ENCODE measurements at places on chromosomes 6 and 20. TPM values are rescaled to one million over a fixed set of nuclear protein-coding genes. Genes with fewer than 3 reads are reported as not detected.

GRCh38 chr6:20921578-20921977 lies 387.3 kb downstream of the CDKAL1 start:
- no peaks in the 10 kb centered on the region for H3K4me1 ChIP-seq
- H3K36me3 ChIP-seq, result no peaks in the 10 kb centered on the region
- H3K27me3 ChIP-seq, result no peaks in the 10 kb centered on the region
- H3K27ac ChIP-seq, result no peak overlapping the region
- DNase-seq, result no peak

DNA sequence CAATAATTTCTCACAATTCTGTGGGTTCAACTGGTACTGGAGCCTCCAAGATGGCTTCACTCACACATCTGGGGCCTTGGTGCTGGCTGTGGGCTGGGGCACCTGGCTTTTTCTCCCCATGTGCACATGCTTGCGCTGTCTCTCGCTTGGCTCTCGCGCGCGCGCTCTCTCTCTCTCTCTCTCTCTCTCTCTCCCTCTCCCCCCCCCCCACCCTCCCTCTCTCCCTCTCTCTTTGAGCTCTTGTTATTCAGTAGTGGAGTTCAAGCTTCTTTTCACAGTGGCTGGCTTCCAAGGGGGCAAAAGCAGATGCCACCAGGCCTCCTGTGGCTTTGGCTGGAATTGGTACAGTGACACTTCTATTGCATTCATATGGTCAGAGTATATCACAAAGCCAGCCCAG lies 10.8 kb upstream of the TBCC start:
- no peak for DNase-seq
- no peak overlapping the region for H3K4me3 ChIP-seq
- no peaks in the 10 kb centered on the region for H3K36me3 ChIP-seq
- H3K27me3 ChIP-seq, result no peaks in the 10 kb centered on the region
- H3K4me1 ChIP-seq, result no peaks in the 10 kb centered on the region

The TPBG gene
- 10.0 TPM for total RNA-seq

DNA sequence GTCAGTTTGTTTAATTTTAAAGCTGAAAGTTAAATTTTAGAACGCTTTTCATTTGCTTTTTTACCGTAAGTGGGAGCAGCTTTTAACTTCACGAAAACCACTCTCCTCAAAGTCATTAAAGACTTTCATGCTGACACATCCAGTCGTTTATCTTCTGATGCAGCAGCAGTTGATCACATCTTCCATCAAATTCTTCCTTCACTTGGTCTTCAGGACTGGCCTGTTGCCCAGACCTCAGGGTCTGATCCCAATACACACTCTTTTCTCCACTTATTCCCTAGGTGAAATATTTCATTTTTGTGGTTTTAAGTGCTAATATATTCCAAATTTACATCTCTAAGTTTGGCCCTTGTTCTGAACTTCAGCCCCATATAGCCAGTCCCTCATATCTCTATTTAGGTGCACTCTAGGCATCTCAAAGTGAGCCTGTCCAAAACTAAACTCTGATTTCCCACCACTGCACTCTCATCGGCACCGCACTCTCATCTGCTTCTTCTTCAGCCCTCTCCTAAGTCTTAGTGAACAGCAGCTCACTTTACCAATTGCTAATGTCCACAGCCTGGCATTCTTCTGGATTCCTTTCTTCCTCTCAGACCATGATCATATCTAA lies 20.4 kb downstream of the AFDN start:
- H3K36me3 ChIP-seq, result no peaks in the 10 kb centered on the region
- H3K27ac ChIP-seq, result no peak overlapping the region
- no peak for DNase-seq
- H3K4me1 ChIP-seq, result peaks cover 36% of the 10 kb centered on the region

The HLA-DQB1 gene
- total RNA-seq, result 34.9 TPM

The BANF2 gene
- not detected for total RNA-seq

The DDR1 gene
- 18.0 TPM for total RNA-seq

The BPIFB1 gene
- total RNA-seq, result not detected

DNA sequence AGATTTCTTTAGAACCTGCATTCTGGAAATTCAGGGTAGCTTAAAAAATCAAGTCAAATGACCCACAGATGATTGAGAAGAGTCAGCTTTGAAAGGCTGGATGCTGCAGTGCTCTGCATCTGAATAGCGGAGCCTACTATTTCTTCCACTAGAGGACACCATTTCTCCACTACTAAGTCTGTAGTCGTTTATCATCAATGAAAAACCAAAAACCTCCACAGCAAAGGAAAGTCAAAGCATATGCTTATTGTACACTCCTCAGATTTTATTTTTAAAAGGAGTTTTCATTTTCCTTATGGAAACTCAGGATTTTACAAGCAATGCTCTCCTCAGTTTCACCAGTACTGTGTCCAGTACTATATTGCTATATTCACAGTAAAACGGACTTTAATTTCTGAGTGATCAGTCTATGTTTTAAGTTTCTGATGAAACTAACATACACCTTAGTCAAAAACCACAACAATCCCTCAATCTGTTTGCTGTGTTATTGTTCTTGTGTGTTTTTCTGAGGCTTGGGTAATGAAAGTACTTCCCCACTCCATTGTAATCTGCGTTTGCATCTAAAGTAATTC lies 50.5 kb upstream of the ENPP5 start:
- no peak for DNase-seq
- peaks cover 22% of the 10 kb centered on the region for H3K36me3 ChIP-seq
- H3K27ac ChIP-seq, result no peak overlapping the region
- H3K4me3 ChIP-seq, result no peak overlapping the region
- H3K27me3 ChIP-seq, result no peaks in the 10 kb centered on the region
- peaks cover 6% of the 10 kb centered on the region for H3K4me1 ChIP-seq

The STMND1 gene
- total RNA-seq, result not detected

The RNF144B gene
- 8.9 TPM for total RNA-seq

The TULP1 gene
- not detected for total RNA-seq

The HDAC2 gene
- 45.9 TPM for total RNA-seq

DNA sequence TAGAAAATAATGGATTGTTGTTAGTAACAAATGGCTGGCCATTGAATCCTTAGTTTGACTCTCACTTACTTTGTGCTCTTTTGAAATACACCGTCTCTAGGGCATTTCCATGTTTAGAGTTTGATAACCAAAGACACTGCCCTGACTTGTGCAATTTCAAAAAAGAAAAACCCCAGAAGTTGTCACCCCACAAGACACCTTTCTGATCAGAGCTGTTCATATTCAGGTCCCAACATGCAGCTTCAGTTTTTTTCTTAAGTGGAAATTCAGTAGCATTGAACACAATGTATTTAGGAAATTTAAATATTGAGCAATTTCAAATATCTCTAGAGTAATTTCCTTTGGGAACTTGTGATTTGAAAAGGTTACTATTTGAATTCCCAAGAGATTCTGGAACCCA lies 19.4 kb downstream of the CRYBG1 start:
- H3K27me3 ChIP-seq, result peaks cover 4% of the 10 kb centered on the region
- no peak for DNase-seq
- no peak overlapping the region for H3K27ac ChIP-seq
- no peaks in the 10 kb centered on the region for H3K4me1 ChIP-seq
- H3K4me3 ChIP-seq, result no peak overlapping the region

DNA sequence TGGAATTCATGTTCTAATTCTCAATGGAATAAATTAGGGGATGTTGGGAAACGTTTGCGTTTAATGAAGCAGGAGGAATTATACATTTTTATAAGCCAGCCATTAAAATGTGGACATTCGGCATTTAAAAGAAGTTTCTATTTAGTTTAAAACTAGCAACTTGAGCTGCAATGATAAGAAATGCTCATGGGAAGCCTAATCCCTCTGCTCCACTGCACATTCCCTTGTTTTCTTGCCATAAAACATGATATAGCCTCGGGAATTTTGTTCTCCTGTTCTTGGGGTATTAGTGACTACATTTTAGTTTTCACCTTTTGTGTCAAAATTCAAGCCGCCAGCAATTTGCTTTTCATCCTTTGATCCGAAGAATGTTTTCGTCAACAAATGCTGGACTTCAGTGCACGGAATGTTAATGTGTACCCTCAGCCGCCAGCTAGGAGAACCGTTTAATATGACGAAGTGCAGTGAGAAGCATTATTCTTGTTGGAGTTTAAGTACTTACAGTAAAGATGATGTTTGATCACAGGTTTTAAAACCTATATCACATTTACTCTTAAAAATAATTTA lies 137.9 kb downstream of the HIVEP1 start:
- H3K4me3 ChIP-seq, result no peak overlapping the region
- no peaks in the 10 kb centered on the region for H3K36me3 ChIP-seq
- DNase-seq, result no peak
- H3K27me3 ChIP-seq, result no peaks in the 10 kb centered on the region
- H3K4me1 ChIP-seq, result no peaks in the 10 kb centered on the region

- H3K27ac ChIP-seq, result no peak overlapping the region
- H3K4me1 ChIP-seq, result no peaks in the 10 kb centered on the region
- no peak overlapping the region for H3K4me3 ChIP-seq
Measured at GRCh38 chr6:129577691-129578090, 132.3 kb downstream of the ARHGAP18 start.

DNA sequence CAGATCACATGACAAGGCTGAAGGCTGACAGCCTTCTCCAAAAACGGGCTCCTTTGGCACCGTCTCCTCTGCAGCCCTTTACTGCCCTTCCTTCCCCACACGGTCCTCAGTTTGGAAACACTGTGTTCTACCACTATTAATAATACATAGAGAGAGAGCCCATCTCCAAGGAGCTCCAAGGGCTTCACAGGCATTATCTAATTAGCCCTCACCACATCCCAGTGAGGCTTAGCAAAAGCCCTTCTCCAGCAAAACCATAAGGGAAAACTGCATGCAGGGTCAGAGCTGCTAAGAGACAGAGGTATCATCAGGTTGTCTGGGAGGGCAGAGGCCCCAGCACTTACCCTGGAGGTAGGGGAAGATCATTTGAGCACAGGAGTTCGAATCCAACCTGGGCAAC lies 169.3 kb upstream of the JARID2 start:
- no peak overlapping the region for H3K27ac ChIP-seq
- DNase-seq, result no peak
- no peaks in the 10 kb centered on the region for H3K27me3 ChIP-seq
- no peaks in the 10 kb centered on the region for H3K4me1 ChIP-seq
- H3K4me3 ChIP-seq, result no peak overlapping the region
- no peaks in the 10 kb centered on the region for H3K36me3 ChIP-seq

- H3K36me3 ChIP-seq, result no peaks in the 10 kb centered on the region
- no peaks in the 10 kb centered on the region for H3K27me3 ChIP-seq
- no peak overlapping the region for H3K27ac ChIP-seq
- no peak overlapping the region for H3K4me3 ChIP-seq
- no peak for DNase-seq
Measured at GRCh38 chr6:1842334-1842733, 232.6 kb downstream of the FOXC1 start.

DNA sequence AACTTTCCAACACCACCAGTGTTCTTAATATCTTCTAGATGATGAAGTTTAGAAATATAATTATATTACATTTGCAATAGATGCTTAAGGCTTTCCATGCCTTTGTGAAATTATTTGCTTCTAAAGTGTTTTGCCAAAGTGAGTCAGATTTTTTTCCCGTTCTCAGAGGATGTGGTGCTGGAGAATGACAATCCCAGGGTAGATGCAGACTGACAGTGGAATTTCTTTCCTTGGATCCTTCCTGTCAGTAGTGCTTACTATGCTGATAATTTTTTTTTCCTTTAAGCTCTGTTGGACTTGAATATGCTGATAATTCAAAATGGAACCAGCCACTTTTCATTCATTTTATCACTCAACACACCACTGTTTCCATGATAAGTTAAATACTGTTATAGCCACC lies 59.9 kb upstream of the SOX4 start:
- H3K4me1 ChIP-seq, result no peaks in the 10 kb centered on the region
- H3K4me3 ChIP-seq, result no peak overlapping the region
- H3K27me3 ChIP-seq, result no peaks in the 10 kb centered on the region
- no peak overlapping the region for H3K27ac ChIP-seq
- no peak for DNase-seq
- no peaks in the 10 kb centered on the region for H3K36me3 ChIP-seq

GRCh38 chr20:46999801-47000465 lies 105.3 kb downstream of the EYA2 start:
- no peaks in the 10 kb centered on the region for H3K4me1 ChIP-seq
- no peaks in the 10 kb centered on the region for H3K36me3 ChIP-seq
- no peak overlapping the region for H3K4me3 ChIP-seq
- no peak for DNase-seq
- H3K27me3 ChIP-seq, result peaks cover 47% of the 10 kb centered on the region

DNA sequence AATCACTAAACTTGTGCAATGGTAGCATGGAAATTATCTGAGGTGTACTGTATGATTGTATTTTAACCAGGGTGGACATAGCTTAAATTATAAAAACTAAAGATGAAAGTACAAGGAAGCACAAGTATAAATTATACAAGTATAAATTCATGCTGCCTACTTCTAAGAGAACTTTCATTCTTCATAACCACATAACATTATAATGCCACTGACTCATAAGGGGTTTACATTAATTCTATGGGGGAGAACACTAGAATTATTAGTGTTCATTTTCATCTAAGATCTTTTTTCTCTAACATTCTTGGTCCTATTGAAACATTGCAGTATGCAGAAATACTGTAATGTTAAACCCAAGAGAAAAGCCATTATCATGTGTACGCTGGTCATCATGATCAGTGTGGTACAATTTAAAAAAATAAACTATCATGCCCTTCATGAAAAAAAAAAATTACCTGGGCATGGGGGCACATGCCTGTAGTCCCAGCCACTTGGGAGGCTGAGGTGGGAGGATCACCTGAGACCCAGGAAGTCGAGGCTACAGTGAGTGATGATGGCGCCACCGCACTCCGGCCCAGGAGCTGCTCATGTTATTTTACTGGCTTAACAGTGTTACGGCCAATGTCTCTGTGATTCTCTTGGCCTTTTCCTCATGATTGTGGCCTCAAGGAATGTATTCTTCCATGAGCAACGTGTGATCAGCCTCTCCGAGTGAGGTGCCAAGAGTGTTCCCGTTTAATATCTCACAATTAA lies 25.9 kb upstream of the AHCY start:
- H3K36me3 ChIP-seq, result no peaks in the 10 kb centered on the region
- no peaks in the 10 kb centered on the region for H3K4me1 ChIP-seq
- H3K4me3 ChIP-seq, result no peak overlapping the region
- no peak for DNase-seq
- no peaks in the 10 kb centered on the region for H3K27me3 ChIP-seq

DNA sequence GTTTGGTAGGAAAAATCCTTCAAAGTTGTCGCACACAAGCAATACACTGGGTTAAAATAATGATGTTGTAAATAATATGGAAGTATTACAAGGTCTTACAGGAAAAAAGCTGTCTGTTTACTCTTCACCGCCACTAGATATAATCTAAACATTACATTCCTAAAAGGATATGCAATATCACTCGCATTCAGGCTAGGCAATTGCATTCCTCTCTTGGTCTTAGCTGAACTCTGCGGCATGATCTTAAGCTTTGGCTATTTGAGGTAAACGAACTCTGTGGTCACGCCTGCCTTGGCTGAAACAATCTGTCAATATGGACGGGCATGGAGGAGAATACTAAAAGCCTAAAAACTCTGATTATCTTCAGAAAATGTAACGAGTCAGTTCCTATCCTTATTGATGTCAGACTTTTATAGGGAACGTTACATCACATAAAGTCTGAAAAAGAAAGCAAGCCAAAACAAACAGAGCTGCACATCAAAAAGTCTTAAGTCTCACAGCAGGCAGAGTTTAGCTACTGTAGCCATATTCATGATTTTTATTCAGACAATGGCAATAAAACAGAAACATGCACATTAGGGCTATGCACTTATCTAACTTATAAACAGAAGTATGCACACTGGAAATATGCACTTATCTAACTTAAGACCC lies 30.8 kb upstream of the FILIP1 start:
- H3K36me3 ChIP-seq, result no peaks in the 10 kb centered on the region
- no peaks in the 10 kb centered on the region for H3K27me3 ChIP-seq
- H3K27ac ChIP-seq, result no peak overlapping the region
- no peak for DNase-seq
- no peaks in the 10 kb centered on the region for H3K4me1 ChIP-seq
- H3K4me3 ChIP-seq, result no peak overlapping the region

Data from heart left ventricle (tissue), 16 donors.